ENCODE measurements at places on chromosomes 2 and 18.
A peak's percentile ranks its signal among the peaks of the same experiment; 100 is the strongest.

DNA sequence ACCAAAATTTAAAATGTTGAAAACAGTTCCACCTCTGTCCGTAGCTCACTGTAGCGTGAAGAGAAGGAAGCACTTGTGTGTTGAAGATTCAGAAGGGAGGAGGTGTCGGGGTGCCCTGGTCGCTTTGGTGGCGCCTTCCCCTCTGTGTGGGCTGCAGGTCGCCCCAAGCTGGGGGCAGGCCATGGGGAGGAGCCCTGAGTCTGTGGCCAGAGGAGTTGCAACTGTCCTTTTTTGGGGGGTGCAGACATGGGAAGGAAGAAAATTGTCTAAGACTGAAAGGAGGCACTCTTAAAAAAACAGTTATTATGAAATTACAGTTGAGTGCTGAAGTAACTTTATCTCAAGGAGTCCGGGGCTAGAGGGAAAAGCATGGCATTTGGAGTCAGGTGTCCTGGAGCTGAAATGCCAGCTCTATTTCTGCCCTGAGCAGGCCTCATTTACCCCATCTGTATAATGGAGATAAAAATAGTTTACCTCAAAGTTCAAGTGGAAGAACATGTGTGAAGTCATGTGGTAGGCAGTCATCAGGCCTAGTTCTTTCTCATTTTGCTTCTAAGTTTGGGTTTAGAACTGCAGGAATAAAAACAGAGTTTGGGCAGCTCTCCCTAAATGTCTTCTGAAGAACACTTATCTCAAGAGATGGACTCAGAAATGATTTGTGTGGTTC lies 82.1 kb downstream of the RNF144A start:
- DNase-seq, result no peak

DNA sequence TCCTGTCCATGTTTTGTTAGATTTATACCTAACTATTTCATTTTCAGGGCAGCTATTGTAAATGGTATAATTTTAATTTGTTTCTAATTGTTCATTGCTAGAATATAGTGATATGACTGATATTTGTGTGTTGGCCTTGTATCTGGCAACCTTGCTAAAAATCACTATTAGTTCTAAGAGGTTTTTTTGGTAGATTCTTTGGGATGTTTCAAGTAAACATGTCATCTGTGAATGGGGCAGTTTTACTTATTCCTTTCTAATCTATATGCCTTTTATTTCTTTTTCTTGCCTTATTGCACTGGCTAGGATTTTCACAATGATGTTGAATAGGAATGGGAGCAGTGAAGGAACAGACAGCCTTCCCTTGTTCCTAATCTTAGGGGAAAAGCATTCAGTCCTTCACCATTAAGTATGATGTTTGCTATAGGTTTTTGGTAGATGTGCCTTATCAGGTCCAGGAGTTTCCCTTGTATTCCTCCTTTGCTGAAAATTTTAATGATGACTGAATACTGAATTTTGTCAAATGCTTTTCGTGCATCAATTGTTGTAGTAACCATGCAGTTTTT lies 41.7 kb downstream of the SNORC start:
- no peak for DNase-seq

DNA sequence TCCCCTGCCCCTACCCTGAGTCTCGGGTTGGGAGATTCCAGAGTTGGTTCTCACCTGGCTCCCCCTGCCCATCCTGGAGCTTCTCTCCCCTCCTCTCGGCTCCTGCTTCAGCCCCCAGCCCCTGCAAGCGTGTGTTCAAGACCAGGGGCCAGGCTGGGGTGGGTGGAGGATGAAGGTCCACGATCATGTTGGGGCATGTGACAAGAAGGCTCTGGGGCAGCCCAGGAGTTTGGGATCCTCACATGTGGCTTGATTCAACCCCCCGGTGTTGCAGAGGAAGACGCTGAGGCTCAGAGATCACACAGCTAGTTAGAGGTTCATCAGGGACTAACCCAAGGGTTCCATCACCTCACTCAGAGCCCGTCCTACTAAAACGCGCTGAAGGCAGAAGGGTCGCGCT lies 14.2 kb upstream of the TUBB6 start:
- DNase-seq, result no peak

DNA sequence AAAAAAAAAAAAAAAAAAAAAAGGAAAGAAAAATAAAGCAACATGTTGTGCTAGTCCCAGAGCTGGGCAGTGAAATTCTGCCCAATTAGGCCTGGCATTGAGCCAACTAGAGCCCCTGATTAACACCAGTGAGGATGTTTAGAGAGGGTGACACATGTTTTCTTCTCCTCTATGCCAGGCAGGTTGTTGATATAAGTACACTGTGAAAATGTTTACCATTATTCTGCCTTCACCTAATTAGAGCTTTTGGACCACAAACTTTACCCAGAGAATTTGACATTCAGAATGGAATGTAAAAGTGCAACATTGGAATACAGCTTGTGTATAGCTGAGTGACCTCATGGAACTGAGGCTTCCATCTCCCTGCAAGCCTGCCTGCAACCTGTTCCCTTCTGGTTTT lies 95.9 kb upstream of the MSH2 start:
- DNase-seq, result no peak

GRCh38 chr2:164110515-164110914 lies 374.7 kb upstream of the FIGN start:
- no peak for DNase-seq

DNA sequence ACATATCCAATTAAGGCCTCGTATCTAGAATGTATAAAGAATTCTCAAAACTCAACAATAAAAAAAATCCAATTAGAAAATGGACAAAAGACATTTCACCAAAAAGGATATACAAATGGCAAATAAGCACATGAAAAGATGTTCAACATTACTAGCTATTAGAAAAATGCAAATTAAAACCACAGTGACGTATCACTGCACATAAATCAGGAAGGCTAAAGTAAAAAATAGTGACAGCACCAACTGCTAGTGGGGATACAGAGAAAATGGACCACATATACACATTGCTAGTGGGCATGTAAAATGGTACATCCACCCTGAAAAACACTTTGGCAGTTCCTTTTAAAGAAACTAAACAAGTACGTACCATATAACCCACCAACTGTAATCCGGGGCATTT lies 59.7 kb downstream of the SMAD4 start:
- no peak for DNase-seq

DNA sequence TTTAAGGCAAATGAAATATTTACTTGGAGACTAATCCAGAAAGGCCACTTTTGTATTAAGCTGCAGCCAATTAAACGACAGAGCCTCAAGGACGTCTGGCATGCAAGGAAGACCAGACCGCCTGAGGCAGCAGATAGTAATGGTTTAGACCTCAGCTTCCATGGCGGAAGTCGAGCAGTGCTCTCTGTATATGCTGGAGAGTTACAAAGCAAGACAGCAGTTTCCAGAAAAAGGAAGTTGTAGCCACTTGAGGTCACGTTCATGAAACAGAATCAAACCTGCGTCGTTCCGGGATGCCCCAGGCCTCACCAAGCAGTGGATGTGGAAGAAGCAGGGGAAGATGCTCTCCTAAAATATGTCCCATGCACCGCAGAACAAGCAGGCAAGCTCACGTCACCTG lies 142.0 kb downstream of the PTGR3 start:
- no peak for DNase-seq

DNA sequence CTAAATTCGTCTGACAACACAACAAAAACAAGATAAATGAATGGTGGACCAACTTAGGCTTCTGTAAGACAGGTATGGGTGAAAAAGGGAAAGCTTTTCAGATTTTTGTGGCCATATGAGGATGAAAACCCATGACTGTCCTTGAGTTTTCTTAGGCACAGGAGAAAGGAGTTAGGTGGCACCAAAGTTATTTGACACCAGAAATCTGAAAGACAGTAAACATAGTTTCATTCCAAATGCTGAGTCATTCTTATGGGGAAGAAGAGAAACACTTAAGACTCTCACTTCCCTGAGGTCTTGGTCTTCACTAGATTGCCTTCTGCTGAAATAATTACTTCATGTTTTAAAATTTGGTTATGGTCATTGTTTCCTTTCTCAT lies 5.2 kb upstream of the GPD2 start:
- peak; percentile 43 for DNase-seq

GRCh38 chr2:181308766-181309515 lies 148.2 kb upstream of the ITGA4 start:
- DNase-seq, result no peak

GRCh38 chr2:177467646-177468045 lies 75.1 kb downstream of the AGPS start:
- DNase-seq, result no peak

DNA sequence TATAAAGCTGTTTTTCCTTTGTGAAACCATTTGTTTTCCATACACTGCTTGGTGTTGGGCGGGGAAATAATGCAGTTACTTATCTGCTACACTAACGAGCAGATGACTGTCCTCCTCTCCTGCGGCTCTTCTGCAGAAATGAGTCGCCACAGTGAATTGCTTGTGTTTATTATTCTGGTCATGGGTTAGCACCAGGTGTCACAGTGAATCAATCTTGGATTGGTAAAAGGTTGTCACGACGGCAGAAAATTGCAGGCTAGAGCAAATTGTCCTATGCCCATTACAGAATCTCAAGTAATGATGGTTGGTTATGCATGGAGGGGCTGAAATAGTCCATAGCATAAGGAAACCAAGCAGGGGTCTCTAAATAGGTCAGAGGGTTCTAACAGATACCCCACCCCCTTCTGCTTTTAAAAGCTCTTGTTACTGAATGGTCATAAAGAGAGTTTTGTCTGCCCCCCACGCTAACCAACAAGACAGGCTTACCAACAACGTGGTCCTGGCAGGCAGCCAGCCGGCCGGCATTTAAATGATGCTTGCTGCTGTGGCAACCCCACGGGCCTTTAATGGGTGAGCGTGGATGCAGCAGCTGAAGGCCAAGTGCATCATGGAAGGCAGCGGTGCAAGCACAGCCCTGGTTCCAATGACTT lies 29.5 kb downstream of the RAB31 start:
- DNase-seq, result peak; percentile 64

- DNase-seq, result no peak
These were observed 162.3 kb downstream of the TGIF1 start for GRCh38 chr18:3612315-3612714.

Measured in HT-29 (cell line).